Naive B cell (primary cell): ENCODE measurements at places on chromosomes 3 and 15. TPM values are rescaled to one million over a fixed set of nuclear protein-coding genes. Genes with fewer than 3 reads are reported as not detected.

Gene TPRA1
- polyA plus RNA-seq, result 11.0 TPM

Gene AADAC
- not detected for polyA plus RNA-seq

Gene ACKR4
- polyA plus RNA-seq, result not detected

Gene GDPGP1
- 0.92 TPM for polyA plus RNA-seq

Gene ZNF501
- polyA plus RNA-seq, result not detected

Gene RASGRP1
- polyA plus RNA-seq, result 2.9 TPM

Gene CAV3
- 0.48 TPM for polyA plus RNA-seq

Gene GOLGA6B
- polyA plus RNA-seq, result not detected

Gene MINDY2
- polyA plus RNA-seq, result 17.0 TPM

Gene MNS1
- polyA plus RNA-seq, result 1.9 TPM

Gene GOLGA8N
- not detected for polyA plus RNA-seq

Gene SUSD5
- polyA plus RNA-seq, result 0.18 TPM

Gene ADGRG7
- not detected for polyA plus RNA-seq

Gene CCDC33
- polyA plus RNA-seq, result not detected

Gene SERINC4
- 0.52 TPM for polyA plus RNA-seq

Gene CADPS
- not detected for polyA plus RNA-seq

Gene GOLGA8T
- polyA plus RNA-seq, result not detected

Gene WWTR1
- polyA plus RNA-seq, result not detected

Gene SPATA12
- not detected for polyA plus RNA-seq

Gene SHC4
- not detected for polyA plus RNA-seq
